ENCODE measurements at places on chromosomes 12 and 14.

DNA sequence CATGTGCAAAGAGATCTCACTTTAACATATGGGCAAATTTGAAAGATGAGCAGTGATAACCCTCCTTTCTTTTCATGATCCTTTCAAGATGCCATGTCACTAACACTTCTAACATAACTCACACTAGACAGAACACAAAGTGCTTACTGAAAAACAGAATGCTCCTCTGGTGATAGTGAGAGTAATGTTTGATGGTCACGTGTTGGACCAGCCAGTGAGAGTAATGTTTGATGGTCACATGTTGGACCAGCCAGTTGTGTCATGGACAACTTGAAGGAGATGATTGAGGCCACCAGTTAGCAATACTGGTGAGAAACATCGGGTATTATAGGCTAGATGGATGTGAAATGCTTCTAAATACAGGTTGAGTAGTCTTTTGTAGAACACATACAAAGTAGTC is 5.7 kb downstream of the NEUROD4 start:
- no peak for DNase-seq

- DNase-seq = peak; percentile 6
These were observed 449.7 kb upstream of the USP15 start for GRCh38 chr12:61810486-61810885.

DNA sequence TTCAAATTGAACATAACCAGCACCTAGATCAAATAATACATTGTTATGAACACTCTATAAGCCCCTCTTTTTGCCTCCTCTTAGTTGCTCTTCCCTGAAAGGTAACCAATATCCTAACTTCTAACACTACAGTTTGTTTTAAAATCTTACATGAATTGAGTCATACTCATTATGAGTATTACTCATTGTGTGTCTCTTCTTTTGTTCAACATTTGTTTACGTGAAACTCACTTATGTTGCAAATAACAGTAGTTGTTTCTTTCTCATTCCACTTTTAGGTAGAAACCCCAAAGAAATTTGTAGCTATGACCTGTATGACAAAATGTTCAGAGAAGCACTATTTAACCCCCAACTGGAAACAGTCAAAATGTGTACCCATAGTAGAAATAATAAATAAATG is 6.6 kb downstream of the LRRC9 start:
- DNase-seq = no peak

- no peak for DNase-seq
These were observed 1139.4 kb downstream of the TMEM121 start for GRCh38 chr14:106665814-106666213.

DNA sequence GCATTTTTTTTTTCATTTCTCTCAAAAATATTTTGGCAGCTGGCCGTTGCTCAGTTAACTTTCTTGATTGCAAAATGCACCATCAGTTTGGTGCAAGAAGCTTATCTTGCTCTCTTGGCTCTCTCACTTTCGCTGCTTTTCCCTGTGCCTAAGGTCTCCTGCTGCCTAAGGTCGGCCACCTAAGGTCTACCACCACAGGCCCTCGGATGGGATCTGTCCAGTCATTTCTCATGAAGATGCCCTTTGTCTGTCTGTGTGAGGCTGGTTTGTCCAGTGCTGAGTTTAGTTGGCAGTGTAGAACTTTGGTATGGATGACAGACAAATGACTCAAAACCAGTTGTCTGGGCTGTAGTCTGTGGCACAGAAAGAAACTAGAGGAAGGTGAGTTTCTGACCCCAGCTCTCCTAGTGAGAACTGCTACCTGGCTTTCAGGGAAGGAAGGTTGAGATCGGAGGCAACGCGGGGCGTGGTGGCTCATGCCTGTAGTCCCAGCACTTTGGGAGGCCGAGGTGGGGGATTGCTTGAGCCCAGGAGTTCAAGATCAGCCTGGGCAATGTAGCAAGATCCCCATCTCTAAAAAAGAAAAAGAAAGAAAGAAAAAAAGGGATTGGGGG is 2.6 kb downstream of the MLXIP start:
- DNase-seq = no peak

- DNase-seq = no peak
These were observed 1044.3 kb downstream of the FLRT2 start for GRCh38 chr14:86574051-86574777.

DNA sequence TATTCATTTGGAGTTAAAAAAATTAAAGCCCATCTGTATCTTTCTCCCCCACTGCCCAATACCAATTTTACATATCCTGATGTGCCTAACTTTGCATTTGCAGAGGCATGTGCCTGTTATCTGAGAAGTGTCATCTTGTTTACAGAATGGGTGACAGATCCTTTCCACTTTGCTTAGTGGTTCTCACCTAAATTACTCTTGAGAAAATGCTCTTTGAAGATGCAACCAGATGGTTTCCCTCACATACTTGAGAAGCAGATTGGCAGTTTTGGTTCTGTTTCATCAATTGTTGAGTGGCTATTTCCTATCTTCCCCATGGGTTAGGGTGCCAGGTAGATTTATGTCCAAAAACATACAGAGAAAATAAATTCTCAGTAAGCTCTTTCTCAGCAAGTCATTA is 1051.4 kb upstream of the ATXN7L3B start:
- DNase-seq = no peak

Data from HEK293T (cell line).